Right ventricle myocardium inferior (tissue), 1 donor: ENCODE measurements at places on chromosomes 3 and 15. TPM values are rescaled to one million over a fixed set of nuclear protein-coding genes. Genes with fewer than 3 reads are reported as not detected.

GRCh38 chr15:80684697-80685096, 10.4 kb upstream of the ABHD17C start:
- DNase-seq: no peak

DNA sequence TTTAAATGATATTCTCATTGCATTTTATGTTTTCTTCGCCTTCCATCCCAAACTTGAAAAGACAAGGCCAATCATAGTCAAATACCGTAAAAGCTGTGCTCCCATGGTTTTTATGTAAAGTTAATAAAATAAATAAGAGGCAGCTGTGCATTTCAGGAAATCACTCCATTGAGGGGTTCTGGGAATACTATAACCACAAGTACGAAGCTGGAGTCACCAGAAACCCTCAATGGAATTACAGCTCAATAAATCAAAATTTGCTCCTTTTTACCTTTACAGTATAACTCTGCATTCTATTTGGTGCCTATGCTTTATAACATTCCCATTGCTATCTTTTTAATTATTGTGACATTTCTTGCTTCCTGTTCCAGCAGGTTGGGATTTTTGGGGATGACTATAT, 77.2 kb downstream of the C3orf38 start:
- DNase-seq: no peak

DNA sequence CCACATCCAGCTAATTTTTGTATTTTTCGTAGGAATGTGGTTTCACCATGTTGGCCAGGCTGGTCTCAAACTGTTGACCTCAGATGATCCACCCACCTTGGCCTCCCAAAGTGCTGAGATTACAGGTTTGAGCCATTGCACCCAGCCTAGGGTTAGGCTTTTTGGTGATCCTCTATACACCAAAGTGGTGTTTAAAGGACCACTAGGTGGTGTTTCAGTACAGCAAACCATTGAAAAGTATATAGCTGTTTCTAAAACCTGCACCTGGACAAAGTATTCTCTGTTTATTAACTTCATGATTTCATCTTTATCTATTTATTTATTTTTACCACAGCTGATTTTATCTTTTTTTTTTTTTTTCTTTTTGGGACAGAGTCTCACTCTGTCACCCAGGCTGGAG, 68.4 kb downstream of the MINDY2 start:
- no peak for DNase-seq

- DNase-seq: no peak
Measured at GRCh38 chr3:23633261-23633960, 172.3 kb upstream of the UBE2E1 start.

GRCh38 chr3:160400030-160400701, 716 bp downstream of the SMC4 start:
- DNase-seq: peak; percentile 81

GRCh38 chr3:164683489-164683888, 394.8 kb downstream of the SI start:
- DNase-seq: no peak

GRCh38 chr15:77486542-77487468, 66.1 kb downstream of the HMG20A start:
- peak; percentile 13 for DNase-seq

GRCh38 chr15:100696452-100696851, 94.1 kb downstream of the ASB7 start:
- no peak for DNase-seq

DNA sequence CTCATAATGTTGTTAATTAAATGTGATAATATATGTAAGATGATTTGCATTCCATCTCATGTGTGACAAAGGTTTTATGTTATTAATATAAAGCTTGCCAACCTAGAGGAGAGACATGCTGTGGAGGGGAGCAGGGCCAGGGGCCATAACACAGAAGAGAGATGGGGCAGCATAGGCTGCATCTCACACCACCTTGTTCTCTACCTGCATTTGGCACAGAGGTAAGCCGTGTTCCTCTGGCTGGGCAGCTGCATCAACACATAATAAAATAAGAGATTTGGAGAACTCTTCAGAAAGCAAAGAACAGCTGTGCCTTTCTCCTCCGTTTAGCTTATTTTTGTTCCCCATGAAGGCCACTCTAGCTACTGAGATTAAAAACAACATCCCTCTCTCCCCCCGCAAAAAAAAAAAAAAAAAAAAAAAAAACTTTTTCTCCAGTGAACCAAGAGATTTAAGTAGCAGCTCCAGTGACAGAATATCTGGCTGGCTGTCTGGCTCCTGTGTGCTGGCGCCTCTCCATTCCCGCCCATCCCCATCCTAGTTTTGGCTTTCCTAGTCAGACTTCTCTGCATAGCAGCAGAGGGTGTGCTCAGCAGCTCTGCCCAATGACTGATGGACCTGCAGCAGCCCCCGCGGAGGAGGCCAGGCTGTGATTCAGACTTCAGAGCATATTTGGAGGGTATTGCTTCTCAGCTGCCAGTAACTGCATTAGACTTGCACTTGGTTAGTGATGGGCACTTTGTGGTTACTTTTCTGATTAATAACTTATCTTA, 52.2 kb upstream of the STXBP5L start:
- no peak for DNase-seq

GRCh38 chr15:27260523-27260922, 289.5 kb downstream of the GABRG3 start:
- DNase-seq: no peak

- DNase-seq: no peak
Measured at GRCh38 chr15:95175914-95176658, 944.7 kb downstream of the MCTP2 start.

DNA sequence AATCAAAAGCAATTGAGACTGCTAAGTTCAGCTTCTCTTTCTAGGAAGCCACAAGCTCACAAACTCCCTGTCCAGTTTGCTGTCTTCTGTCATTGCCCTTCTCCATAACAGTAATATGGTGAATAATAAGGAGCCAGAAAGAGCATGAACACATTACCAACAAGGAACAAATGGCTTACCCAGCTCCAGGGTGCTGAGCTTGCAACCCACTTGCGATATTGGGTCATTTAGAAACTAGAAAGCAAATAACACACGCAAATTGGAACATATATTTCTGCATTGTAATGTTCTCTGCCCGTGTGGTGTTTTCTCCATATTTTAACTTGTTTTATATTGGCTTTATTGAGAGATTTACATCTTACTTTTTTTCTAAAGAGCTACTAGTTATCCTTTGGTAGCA, 325.3 kb downstream of the GBE1 start:
- no peak for DNase-seq

- DNase-seq: no peak
Measured at GRCh38 chr3:193021506-193022010, 103.9 kb upstream of the MB21D2 start.

- no peak for DNase-seq
Measured at GRCh38 chr3:139893267-139893962, 41.6 kb upstream of the CLSTN2 start.

- DNase-seq: no peak
Measured at GRCh38 chr3:12835052-12835665, 6.2 kb downstream of the RPL32 start.

- no peak for DNase-seq
Measured at GRCh38 chr3:32912046-32912445, 39.4 kb upstream of the CCR4 start.

DNA sequence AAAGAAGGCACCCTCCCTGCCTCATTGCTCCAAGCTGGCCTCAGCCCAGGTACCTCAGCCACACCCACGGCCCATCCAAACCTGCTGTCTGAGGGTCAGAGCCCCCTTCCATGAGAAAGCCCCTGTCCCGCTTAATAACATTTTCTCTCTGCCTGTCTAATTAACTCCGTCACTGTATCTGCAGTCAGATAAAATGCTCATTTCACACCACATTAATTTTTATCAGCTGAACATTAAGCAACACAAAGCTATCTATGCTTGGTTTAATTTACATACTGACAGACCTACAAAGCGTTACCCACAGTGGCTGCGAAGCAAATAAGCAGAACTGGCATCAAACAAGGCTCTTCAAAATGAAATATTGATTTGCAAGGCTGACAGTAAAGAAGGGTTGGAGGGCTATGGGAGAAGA, 309.8 kb upstream of the ICE2 start:
- no peak for DNase-seq

GRCh38 chr3:102084704-102085103, 235.4 kb downstream of the NFKBIZ start:
- DNase-seq: no peak

GRCh38 chr3:15310491-15311370, 21.7 kb downstream of the SH3BP5 start:
- DNase-seq: no peak

DNA sequence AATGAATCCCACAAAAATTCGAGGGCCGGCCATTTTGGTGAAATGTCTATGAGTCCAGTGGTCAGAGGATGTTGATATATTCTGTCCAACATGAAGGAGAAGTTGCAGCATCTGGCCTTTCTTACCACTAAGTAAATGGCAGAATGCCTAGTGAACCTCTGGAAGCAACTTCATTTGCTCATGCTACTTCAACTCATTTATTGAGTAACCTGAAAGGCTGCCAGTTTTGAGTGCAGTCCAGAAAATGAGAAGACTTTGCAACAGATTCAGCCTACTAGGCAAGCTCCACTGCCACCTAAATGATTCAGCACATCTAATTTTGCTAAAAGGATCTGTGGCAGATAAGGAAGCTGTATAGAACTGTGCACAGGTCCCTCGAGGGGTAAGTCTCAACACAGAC, 265.0 kb downstream of the OPA1 start:
- DNase-seq: no peak

DNA sequence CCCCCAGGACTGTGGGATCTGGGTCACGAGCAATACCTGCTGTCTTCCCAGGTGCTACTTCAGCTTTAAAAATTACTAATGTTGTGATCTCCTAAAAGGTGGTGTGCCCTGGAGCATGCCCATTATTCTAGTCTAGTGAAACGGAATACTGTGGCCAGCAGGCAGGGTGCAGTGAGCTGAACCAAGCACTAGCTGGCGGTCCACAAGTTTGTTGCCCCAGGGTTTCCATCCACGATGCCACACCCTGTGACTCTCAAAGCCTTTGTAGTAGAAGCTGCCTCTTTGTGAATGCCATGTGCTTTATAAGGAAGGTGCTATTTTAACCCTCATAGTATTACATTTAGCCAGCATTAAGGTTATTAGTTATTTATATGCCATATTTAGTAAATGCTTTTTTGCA, 49.1 kb downstream of the PXYLP1 start:
- DNase-seq: no peak

GRCh38 chr3:100402256-100402655, 917 bp downstream of the LNP1 start:
- DNase-seq: no peak

DNA sequence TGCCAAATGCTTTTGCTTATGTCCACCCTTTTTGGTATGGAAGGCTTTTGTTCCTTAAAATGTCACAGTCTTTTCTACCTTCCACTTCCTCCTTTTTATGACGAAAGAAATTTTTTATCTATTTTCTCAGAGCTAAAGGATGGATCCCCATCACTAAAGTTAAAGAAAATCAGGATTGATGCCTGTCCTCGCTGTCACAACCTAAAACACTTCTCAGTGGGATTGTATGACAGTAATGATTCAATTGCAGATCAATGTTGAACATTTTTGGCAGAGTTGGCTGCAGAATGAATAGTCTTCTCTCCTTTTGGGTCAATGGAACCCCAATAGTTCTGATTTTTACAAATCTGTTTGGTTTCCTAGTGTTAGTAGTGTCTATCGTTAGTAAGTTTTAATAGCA, 549.8 kb upstream of the ROBO2 start:
- DNase-seq: no peak

GRCh38 chr15:34837246-34838016, 42.1 kb upstream of the ACTC1 start:
- no peak for DNase-seq

DNA sequence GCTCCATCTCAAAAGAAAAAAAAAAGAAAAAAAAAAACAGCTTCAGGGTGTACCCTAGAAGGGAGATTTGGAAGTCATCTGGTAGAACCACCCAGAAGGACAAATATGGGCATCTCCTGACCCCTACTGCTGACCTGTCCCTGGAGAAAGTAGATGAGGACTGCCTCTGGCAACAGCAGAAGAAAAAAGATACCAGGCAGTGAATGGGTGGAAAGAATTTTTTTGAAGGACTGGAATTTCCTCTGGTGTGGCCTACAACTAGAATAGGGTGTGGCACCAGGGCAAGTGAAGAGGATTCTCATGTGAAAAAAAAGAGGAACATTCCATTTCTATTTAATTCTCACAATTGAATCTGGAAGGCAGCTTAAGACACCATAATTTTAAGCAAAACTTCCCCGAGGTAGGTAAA, 3.1 kb downstream of the ANXA2 start:
- DNase-seq: no peak

DNA sequence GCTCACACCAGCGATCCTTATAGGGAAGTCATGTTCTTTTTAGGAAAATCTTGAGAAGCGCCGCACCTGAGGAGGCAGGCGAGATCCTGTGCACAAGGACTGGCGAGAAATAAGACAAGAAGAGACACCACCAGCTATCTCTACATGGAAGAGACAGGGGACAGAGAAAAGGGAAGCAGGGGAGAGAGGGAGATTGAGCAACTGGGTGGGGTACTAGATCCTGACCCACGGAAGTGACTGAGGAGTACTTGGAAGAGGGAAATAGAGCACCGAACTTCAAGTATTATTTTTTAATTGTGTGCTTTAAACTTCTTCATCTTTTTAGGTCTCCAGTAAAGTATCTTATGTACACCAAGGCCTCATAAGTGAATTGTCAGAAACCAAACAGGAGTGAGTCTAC, 742.0 kb upstream of the LMCD1 start:
- peak; percentile 40 for DNase-seq

DNA sequence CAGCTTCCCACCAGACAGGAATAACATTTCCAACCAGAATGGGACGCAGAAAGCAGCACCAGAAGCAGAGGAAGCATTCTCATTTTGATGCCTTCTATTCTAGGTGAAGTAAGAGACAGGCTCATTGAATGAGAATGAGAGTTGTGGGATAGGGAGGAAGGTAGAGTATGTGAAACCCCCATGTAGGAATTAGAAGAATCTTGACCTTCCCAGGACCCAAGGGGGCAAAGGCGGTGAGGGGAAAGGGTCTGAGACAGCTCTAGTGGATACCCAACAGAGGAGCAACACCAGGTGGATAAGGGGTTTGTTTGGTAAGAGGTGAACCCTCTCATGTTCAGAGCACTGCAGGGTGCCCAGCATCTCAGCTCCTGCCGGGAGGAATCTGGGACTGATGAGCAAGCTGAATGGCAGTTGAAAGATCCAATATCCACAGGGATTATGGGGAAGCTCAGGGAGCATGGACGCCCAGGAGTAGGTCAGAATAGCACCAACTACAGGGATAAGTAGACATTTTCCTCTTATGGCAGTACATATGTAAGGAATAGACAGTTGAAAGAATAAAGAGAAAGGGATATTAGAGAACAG, 77.0 kb downstream of the PLCL2 start:
- DNase-seq: no peak

GRCh38 chr15:68612979-68613740, 34.4 kb downstream of the CORO2B start:
- no peak for DNase-seq

ZBBX gene
- total RNA-seq: not detected

FOXB1 gene
- not detected for total RNA-seq

CCR1 gene
- total RNA-seq: 3.8 TPM

PARP16 gene
- total RNA-seq: 4.9 TPM

ISL2 gene
- not detected for total RNA-seq

GOLGA8O gene
- total RNA-seq: 1.5 TPM

IGSF11 gene
- 3.1 TPM for total RNA-seq

RAD51 gene
- 2.0 TPM for total RNA-seq

ROBO2 gene
- 0.14 TPM for total RNA-seq

SCAANT1 gene
- not detected for total RNA-seq

NANOGP8 gene
- not detected for total RNA-seq

CLDN16 gene
- total RNA-seq: not detected
